ENCODE measurements at places on chromosomes 13 and 19.

- DNase-seq = no peak
Measured at GRCh38 chr19:8017808-8018207, 12.4 kb upstream of the ELAVL1 start.

DNA sequence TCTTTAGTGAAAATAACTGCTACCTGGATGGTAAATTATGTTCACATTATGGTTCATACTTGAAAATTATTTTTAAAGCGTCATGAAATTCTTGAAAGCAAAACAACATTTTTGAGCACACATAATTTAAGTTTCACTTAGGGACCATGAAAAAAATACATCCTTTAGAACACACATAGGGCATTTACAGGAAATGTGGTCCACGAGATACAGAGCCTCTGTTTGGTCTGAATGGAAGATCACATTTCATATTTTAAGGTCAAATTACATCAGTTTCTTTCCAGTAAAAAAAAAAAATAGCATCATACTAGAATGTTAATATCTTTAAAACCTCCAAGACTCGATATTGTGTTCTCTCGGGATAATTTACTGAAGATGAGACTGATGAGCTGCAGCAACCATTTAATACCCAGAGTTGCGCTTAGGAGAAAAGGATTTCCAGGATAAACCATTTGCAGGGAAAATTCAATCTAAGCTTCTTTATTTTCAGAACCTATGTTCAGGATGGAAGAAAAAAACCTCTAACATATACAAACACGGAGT is 720.7 kb downstream of the DIAPH3 start:
- peak; percentile 29 for DNase-seq

DNA sequence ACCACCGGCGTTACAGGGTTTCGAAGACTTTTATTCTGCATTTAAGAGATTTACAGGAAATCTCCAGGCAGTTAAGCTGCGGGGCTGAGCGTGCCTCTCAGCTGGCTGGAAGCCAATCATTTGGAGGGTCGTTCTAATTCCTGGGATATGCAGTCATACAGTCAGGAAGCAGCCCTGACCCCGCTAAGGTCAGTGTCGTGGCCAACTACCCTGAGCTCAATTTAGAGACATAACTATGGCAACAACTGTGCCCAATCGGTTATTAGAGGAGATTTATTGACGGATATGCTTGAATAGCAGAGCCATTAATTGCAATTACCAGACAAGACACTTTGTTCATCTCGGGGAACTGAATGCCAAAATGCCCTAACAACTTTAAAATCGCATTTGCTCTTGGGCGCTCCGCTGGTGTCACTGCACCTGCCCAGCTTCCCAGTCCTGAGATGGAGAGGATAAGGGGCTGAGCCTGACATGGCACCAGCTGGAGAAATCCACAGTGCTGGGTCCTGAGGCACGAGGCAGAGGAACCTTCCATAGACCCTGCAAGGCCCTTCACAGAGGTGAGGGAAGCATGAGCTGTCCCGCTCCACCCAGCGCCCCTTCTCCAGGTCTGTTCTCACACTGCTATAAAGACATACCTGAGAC is 15.1 kb upstream of the ZNF507 start:
- DNase-seq = no peak

DNA sequence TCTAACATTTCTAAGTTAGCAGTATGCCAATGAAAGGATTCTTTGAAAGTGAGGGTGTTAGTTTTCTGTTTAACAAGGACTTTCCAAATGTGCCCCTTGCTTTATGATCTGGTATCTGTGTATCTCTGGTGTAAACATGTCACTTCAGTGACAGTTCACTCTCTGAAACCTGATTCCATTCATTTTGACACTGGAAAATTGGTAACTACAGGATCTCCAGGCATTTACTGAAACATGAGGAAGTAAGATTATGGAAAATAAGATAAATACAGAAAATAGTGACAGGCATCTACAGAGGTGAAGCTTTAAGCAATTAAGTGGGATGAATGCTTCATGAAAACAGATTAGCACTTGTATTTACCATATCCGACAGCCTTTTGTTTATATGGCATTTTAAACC is 101.6 kb upstream of the MYO16 start:
- DNase-seq = no peak

GRCh38 chr13:90800082-90800746 is 547.3 kb upstream of the MIR17HG start:
- peak; percentile 3 for DNase-seq

DNA sequence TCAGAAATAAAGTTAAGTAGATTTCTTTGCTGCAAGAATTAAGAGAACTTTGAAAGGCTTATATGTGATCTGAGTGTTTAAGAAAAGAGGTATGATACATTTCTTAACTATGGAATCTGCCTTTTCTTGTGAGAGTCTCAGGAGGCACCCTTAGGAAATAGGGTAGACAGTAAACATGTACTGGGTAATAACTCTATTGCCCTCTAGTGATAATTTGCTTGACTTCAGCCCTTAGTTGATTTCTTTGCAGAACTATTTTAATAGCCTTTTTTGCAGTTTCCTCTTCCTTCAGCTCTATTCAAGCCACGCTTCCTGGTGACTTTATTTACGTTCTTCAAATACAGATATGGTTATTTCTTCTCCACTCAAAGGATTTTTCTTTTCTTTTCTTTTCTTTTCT is 37.0 kb upstream of the CCNA1 start:
- DNase-seq = peak; percentile 83

DNA sequence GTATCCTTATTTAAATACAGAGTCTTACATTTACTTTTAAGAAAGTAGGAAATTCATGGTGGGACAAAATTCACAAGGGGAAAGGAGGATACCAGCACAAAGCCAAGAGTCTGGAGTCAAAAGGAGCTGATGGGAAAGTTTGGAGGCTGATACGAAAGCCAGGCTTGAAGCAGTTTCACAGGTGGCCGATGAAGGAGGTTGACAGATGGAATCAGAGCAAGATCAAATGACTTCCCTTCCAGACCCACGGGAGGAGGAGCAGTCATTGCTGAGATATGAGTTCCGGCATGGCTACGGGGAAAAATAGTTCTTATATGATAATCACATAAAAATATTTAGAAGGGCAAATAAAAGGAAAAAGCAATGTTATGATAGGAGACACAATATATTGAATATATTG is 65.0 kb downstream of the DGKH start:
- peak; percentile 25 for DNase-seq
